ENCODE measurements at places on chromosomes 12 and 14.

GRCh38 chr12:107884769-107885694 is 110.5 kb downstream of the ASCL4 start:
- DNase-seq, result peak; percentile 15

GRCh38 chr14:69670093-69670492 is 58.7 kb downstream of the SUSD6 start:
- DNase-seq, result no peak

GRCh38 chr14:77222546-77223225 is 41.1 kb downstream of the TMEM63C start:
- no peak for DNase-seq

GRCh38 chr12:100128512-100128908 is 14.2 kb downstream of the BLTP3B start:
- DNase-seq, result no peak

- DNase-seq, result no peak
Observed at GRCh38 chr12:52534482-52534881, 14.3 kb upstream of the KRT5 start.

DNA sequence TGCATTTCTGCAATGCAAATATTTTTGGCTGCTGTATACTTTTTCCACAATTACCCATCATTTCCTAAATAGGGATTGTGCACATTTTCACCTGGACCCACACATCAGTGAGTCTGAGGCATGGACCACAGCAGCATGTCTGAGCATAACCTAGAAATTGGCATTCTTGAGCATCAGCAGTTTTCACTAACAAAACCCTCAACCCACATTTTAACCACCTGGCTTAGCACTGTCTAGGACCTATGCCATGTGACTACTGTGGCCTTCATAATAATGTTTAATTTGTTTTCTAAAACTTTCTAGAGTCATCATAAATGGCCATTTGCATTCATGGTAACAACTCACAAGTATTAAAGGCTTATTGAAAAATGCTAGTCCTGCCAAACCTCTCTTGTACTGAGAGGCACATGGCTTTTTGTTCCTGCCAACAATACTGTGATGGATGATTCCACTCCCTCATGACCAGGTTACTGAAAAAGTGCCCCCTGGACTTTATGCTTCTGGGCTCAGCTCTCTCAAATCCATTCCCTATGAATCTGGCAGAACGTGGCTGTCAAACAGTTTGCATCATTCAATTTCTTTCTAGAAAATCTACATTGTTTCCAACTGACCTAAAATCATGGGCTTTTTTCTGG is 240.0 kb downstream of the MDGA2 start:
- no peak for DNase-seq

GRCh38 chr14:23148591-23149249 is 29.7 kb upstream of the CEBPE start:
- DNase-seq, result no peak

DNA sequence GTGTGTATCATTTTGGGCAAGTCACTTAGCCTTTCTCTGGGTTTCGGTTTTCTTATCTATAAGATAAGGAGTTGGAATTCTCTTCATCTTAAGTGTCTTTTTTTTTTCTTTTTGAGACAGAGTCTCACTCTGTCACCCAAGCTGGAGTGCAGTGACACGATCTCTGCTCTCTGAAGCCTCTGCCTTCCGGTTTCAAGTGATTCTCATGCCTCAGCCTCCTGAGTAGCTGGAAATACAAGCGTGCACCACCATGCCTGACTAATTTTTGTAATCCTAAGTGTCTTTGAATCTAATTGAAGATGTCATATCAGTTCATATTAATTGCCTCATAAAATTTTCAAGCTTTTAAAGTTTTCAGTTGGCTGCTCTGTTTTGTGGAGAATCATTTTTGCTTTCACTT is 4.0 kb downstream of the SRGAP1 start:
- DNase-seq, result no peak

- DNase-seq, result no peak
Observed at GRCh38 chr12:79766705-79767464, 76.1 kb upstream of the PAWR start.

GRCh38 chr14:57998766-57999165 is 132.9 kb upstream of the SLC35F4 start:
- no peak for DNase-seq

- DNase-seq, result no peak
Observed at GRCh38 chr12:12919666-12920435, 28.5 kb downstream of the GPRC5A start.

DNA sequence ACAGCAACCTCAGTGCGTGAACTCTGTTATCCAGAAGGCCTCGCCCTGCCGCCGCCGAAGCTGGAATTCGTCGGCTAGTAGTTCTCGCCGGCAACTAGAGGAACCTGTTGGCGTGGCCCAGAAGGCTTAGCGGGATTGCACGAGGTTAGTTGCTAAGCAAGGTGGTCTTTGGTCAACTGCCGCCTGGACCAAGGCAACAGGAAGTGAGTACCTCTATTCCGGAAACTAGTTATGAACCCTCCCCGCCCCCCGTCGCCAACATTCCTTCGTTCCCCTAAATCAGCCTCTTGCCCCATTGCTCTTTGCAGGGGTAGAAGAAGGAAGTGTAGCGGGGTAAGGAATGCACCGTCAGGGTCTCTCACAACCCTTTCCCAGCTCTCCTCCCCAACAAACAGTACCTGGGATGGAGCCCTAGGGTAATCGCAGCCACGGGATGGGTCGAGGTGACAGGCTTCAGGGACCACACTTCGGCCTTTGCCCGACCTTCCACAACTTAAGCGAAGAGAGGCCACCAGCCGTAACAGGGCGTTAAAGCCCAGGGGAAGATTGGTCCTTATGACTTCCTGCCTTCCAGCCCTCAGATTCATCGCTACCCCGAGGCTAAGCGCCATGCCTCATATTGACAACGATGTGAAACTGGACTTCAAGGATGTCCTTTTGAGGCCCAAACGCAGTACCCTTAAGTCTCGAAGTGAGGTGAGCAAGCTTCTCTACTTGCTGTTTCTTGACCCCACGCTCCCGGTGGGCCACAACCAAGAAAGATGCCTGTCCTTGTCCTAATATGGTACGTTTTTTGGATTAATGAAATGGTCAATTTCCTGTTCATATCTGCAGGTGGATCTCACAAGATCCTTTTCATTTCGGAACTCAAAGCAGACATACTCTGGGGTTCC is at the start of gene GMPR2:
TSS of gene GMPR2 (plus strand) at position 285 of the 893 bp plus-strand sequence. CDS start at position 610, 325 bp downstream.
- no peak for DNase-seq

DNA sequence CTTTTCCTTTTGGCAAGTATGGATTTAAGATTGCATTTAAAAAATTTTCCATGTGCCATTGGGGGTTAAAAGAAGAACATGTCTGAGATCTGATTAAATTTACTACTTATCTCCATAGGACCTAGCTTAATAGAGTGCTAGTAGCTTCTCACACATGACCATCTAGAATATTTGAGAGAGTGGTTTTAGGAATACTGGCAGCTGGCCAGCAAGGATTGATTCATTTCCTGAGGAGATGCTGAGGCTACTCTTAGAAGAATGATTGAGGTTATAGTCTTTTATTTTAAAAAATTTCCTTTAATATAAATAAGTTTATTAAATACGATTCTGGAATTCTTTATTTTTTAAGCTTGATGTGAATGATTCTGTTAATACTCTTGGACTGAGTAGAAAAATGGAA is 56.2 kb downstream of the MIPOL1 start:
- no peak for DNase-seq

- DNase-seq, result no peak
Observed at GRCh38 chr14:105865266-105865903, 339.0 kb downstream of the TMEM121 start.

DNA sequence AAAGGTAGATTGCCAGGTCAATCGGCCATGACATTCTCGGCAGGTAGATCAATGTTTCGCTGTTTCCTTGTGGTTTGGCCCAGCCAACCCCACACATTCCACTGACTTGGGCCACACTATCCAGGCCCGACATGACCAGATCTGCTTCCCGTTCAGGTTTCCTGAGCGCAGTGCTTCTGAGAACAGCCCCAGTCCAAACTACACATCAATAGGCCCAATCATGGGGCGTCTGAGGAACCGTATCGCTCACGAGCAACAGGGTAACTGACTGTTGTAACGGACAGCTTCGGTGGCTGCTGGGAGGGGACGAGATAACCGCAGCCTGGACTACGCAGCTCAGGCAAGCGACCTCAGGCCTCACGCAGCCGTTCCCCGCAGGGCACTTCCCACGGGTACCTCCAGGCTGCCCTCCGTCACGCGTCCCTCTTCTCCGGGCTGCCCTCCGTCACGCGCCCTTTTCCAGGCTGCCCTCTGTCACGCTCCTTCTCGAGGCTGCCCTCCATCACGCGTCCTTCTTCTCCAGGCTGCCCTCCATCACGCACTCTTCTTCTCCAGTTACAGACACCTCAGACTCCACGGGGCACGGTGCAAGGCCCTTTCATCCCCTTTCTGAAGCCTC is 14.7 kb downstream of the ZNF605 start:
- DNase-seq, result no peak

- DNase-seq, result no peak
Observed at GRCh38 chr12:110916295-110916875, 4.0 kb downstream of the MYL2 start.

DNA sequence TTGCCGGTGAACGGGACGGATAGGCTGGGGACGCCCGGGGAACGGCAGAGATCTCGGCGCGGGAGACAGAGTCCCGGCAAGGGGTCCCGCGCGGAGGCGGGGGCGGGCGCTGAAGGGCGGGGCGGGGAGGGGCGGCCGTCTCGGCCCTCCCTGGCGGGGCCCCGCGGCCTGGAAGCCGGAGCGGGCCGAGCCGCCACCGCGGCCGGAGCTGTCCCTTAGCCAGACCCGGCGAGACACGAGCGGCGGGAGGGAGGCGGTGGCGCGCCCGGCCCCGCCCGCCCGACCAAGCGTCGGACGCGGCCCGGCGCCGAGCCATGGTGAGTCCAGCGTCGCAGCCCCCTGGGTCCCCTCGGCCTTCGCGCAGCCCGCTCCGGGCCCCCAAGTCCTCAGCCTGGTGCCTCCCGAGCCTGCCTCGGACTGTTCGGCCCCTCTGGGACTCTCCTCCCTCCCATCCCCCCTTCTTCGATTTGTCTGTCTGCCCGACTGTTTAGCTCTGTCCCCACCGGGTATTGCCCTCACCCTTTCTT is at the start of gene ARHGEF40:
TSS of gene ARHGEF40 (plus strand) at position 222 of the 527 bp plus-strand sequence. CDS start at position 315, 93 bp downstream.
- no peak for DNase-seq

- DNase-seq, result no peak
Observed at GRCh38 chr14:102095871-102096568, 9.2 kb upstream of the HSP90AA1 start.

GRCh38 chr14:90733139-90733808 is 83.0 kb downstream of the TTC7B start:
- no peak for DNase-seq

- no peak for DNase-seq
Observed at GRCh38 chr12:101243616-101244015, 33.6 kb upstream of the SLC5A8 start.

DNA sequence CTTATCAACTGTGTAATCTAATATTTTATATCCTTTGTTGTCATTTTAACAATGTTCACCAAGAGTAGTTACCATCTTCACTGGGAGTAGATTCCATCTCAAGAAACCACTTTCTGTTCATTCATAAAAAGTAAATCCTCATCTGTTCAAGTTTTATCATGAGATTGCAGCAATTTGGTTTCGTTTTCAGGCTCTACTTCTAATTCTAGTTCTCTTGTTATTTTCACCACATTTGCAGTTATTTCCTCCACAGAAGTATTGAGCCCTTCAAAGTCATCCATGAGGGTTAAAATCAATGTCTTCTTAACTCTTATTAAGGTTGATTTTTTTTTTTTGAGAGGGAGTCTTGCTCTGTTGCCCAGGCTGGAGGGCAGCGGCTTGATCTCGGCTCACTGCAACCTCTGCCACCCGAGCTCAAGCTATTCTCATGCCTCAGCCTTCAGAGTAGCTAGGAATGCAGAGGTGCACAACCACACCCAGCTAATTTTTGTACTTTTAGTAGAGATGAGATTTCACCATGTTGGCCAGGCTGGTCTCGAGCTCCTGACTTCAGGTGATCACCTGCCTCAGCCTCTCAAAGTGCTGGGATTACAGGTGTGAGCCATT is 276.6 kb downstream of the ACSS3 start:
- no peak for DNase-seq

GRCh38 chr14:56797003-56797568 is 13.2 kb downstream of the OTX2 start:
- no peak for DNase-seq

GRCh38 chr12:2490831-2491230 is 303.9 kb upstream of the FKBP4 start:
- DNase-seq, result no peak

DNA sequence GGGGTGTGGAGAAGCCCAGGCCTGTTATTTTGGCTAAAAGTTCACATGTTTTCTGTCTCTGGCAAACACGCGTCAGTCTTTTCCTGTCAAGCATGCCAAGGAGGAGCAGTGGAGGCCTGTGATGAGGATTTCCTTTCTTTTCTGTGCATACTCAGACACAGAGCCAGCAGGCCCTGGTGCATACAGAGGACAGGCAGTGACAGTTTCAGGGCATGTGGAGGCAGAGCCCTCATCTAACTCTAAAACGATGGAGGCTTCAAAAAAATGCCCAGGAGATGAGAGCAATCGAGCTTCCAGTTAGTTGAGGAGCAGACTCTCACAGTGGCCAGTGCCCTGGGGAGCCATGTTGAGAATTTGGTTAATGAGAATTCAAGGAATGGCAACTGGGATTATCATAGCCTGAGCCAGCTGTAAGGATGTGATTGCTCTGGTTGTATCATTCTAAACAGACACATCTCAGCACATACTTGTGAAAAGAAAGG is 66.5 kb downstream of the TRAFD1 start:
- DNase-seq, result no peak

- no peak for DNase-seq
Observed at GRCh38 chr12:14554281-14555007, 13.2 kb downstream of the PLBD1 start.

DNA sequence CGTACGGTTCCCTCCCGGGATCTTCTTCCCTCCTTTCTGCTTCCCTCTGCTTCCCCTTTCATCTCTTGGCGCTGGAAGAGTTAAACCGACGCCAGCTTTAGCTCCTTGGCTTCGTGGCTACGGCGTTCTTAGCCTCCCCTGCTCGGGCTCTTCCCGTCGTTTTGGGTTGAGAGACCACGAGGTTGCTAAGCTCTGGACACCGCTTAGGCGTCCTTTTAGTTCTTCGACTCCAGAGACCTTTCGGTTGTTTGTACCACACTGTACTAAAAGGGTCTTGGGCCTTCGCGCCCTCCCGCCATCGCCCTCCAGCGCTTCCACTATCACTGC is 545 bp downstream of the CPSF2 start:
- no peak for DNase-seq

- DNase-seq, result peak; percentile 84
Observed at GRCh38 chr12:9760699-9761418, at the start of gene CD69. Gene CD69, minus strand, starts transcription at chr12:9760901. Its CDS starts 81 bp downstream, at chr12:9760820.

- no peak for DNase-seq
Observed at GRCh38 chr12:113066813-113067400, 10.4 kb downstream of the DTX1 start.

- DNase-seq, result no peak
Observed at GRCh38 chr12:64525461-64526160, 73.7 kb downstream of the TBK1 start.

Data from T-helper 2 cell treated with Interferon-gamma antibody and Interleukin-4, amounts not matched to agents 5 μg/mL and 100 μg/mL, for 36 hours (primary cell).